Non-pigmented ciliary epithelial cell (primary cell): ENCODE measurements at places on chromosomes 11 and 22.

GRCh38 chr22:23269441-23270211 is 89.3 kb downstream of the BCR start:
- no peak for DNase-seq

DNA sequence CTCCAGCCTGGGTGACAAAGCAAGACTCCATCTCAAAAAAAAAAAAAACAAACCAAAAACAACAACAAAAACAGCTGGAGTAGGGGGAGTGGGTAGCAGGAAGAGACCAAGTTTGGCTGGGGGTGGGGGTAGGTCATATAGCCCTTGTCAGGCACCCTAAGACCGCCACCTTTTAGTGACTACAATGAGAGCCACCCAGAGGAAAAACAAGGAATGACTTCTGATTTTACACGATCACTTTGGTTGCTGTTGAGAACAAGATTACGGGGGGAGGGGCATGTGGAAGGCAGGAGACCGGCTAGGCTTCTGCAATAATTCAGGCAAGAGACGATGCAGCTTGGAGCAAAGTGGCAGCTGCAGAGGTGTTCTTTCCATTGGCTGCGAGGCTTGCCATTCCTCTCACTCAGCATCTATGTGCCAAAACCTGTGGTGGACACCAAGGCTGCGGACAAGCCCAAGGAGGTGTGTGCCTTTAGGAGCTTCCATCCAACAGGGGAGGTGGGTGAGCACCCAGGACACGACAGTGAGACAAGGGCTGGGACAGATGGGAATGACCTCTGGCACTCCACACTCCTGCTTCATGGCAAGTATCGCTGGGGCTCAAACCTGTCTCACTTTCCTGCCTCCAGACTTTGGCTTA is 1.7 kb downstream of the RPS19BP1 start:
- DNase-seq, result no peak

DNA sequence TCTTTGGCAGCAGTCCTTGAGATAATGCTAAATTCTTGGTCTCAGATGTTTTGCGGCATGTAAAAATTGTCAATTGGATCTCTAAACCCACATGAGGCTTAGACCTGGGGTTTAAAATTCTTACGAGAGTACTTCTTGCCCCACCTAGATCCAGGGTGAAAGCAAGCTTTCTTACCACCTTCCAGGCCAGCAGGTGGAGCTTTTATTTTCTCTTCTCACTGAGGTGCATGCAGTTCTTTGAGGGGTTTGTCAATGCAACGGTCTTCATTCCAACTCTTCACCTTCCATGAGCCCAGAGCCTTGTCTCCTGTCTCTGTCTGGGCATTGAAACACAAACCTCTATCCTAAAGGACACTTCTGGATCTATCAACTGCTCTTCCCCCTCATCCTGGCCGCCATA is 154.1 kb downstream of the MYO18B start:
- DNase-seq, result no peak

GRCh38 chr11:71081704-71082230 is 170.6 kb downstream of the SHANK2 start:
- DNase-seq, result no peak

DNA sequence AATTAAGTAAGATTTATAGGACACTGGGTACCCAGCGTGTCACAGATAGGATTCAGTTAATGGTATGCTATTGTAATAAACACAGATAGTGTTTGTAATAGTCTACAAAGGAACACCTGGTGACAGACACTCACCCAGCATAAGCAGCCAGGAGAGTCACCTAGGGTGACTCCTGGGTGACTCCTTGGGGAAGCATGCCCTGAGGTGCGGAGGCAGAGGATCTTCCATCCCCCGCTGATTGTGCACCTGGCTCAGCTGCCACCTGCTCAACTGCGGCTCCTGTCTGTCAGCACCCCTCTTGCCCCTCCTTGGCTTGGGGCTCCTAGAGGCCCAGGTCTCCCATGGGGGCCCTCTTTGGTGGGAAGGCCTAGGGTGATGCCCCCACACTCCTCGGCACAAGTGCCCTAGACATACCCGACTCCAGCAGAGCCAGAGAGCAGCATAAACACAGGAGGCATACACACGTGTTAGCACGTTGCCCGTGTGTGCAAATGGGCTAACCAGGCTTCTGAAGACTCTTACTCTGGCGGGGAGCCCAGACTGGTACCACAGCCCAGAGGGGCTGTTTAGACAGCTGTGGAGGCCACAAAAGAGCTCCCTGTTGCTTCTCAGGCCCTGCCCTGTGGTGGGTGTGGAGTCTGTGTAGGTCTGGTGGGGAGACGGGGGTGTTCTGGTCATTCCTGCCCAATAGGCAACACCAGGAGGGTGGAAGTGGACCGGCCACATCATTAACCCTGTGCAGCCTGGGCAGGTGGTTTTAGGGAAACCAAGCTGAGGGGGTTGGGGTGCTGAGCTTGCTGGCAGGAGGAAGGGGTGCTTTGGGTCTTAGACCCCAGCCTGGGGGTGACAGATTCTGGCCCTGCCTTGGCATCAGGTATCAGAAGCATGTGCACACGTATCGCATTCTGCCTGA is 3.0 kb downstream of the INPPL1 start:
- DNase-seq, result no peak

GRCh38 chr11:33323421-33323820 is 66.2 kb downstream of the HIPK3 start:
- DNase-seq, result no peak

GRCh38 chr11:47768101-47768612 is 1.0 kb upstream of the FNBP4 start:
- DNase-seq, result no peak

- no peak for DNase-seq
Observed at GRCh38 chr11:30019481-30019880, 2.7 kb upstream of the KCNA4 start.

DNA sequence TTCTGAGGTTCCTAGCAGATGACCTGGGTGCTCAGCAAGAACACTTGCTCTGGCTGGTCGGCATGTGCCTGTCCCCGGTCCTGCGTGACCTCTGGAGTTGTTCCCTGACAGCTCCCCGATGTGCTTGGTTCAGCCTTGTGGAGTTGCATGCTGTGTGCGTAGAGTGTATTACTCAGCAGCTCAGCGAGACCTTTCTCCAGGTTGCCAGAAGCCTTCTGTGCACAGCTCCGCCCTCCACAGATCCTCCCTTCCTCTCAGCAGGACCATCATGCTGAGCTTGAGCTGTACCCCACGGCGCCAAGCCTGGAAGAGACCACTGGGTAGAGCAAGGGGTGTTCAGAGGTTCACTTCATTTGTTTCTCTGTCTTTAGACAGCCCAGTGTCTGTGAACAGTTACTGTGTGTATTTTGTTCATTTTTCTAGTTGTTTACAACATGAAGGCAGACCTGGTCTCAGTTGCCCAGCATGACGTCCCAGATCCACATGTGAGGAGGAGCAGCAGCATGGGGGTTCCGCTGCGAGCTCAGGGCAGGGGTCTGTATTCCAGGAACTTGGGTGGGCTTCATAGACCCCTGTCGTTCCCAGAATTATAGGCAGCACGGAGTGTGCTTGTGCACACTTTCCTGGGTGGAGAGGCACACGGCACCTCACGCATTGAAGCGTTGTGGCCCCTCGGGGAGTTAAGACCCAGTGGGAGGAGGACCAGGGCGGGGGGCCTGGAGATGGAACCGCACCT is 148.6 kb downstream of the IGLL1 start:
- no peak for DNase-seq

DNA sequence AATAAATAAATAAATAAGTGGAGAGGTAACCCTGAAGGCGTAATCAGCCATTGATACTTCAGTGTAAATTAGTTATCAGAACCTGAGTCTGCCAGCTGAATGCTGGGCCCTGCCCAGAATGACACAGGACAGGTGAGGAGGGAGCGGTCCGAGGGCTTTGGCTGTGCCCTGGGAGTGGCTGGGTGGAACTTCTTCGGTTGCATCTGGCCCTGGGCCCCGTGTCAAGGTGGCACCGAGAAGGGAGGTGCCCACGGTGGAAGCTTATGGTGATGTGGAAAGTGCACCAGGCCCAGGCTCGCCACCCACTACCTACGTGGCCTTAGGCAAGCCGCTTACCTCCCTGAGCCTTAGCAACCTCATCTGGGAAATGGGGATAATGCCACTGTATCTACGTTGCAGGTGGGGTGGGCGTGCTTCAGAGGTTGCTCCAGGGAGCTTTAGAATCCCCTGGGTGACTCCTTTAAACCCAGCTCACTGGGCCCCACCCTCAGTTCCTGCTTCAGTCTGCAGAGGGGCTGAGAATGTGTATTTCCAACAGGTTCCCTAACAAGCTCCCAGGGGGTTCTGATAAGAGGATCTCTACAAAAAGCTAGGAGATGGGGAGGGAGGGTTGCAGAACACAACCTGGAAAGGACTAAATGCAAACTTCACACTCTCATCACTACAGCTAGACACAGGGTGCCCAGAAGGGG is 38.8 kb downstream of the TXN2 start:
- DNase-seq, result no peak

GRCh38 chr11:61104963-61105362 is 2.7 kb downstream of the CD5 start:
- DNase-seq, result no peak

- no peak for DNase-seq
Observed at GRCh38 chr22:37630839-37631435, 8.5 kb upstream of the SH3BP1 start.

DNA sequence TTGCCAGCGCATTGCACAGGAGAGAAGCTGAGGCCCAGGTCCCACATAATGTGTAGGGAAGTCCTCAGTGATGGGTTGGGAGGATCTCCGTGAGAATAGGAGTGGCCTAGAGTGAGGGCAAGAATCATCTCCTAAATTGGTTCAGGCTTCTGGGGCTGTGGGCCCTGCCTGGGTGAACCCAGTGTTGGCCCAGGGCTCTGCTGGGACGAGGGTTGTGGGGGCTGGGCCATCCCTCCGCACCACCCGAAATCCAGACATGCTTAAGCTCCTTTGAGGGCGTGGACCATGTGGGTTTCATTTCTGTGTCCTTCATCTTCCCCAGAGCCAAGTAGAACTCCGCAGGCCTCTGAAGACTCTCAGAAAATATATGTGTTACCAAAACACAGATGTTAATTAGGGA is 3.7 kb downstream of the MICALL1 start:
- DNase-seq, result no peak

GRCh38 chr11:64996710-64997380 is at the start of gene BATF2:
Gene BATF2 (minus strand): TSS chr11:64996971. CDS start chr11:64996914, 57 bp downstream.
- no peak for DNase-seq

GRCh38 chr11:109696191-109696897 is 274.4 kb downstream of the C11orf87 start:
- DNase-seq, result no peak

- peak; percentile 28 for DNase-seq
Observed at GRCh38 chr22:41181349-41182241, 23.5 kb upstream of the L3MBTL2 start.

GRCh38 chr11:14045417-14045816 is 82.9 kb downstream of the SPON1 start:
- DNase-seq, result no peak

DNA sequence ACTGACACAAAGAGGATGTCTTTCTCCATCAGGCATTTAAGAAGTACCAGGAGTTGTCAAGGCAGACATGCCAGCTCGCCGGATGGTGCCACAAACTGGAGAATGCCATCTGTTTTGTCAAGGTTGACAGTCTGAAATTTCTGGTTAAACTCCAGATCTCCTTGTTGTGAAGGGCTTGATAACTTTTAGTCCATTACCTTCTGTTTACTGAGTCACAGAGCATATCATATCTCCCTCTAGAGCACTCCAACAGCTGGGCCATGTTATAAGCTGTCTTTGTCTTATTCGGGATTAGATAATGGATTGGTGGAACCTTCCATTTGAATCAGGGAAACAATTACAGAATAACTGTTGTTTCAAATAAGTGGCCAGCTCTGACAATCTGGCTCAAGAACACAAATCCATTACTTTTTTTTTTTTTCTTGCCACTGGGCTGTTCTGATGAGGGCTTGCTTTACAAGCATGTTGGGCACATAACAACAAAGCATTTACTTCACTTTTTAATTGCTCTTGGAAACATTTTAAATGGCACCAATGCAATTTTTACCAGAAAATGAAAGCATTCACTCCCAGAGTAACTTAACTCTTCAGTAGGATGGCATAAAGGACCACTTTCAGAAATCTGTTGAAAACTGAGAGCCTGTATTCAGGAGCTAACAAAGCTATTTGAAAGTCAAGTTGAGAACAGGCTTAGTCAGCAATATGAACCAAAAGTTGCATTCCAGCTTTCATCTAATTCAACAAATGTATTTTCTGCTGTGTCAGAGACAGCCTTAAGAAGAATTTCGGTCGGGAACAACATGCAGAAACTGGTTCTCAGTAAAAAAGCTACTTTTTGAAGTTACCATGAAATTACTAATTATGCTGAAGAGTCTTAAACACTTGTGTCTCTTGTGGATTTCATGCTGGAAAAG is 227.6 kb upstream of the PITPNB start:
- DNase-seq, result no peak

DNA sequence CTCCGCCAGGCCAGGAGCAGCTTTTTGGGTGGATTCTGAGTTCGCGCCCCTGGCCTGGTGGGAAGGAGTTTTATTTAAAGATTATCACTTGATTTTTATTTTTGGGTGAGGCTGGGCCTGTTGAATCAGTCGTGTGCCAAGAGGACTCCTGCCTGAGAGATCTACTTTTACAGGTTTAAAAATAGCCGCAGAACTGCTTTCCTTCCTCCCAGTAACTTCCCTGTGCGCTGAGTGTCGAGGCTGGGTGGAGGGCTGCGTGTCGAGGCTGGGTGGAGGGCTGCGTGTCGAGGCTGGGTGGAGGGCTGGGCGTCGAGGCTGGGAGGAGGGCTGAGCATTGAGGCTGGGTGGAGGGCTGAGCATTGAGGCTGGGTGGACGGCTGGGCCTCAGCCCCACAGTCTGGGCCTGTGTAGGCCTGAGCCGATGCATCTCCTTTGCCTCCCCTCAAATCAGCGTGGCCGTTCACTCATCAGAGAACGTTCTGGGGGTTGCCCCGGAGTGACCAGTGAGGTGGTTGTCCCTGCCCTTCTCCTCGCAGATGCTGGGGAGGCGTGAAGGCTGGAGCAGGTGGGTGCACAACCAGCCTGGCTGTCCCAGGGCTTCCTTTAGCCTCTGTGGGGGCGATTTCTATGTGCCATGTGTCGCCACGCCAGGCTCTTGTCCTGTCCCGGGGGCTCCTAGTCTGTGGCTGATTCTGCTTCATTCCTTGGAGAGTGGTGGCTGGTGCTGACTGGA is 30.1 kb downstream of the GRAMD4 start:
- DNase-seq, result no peak

DNA sequence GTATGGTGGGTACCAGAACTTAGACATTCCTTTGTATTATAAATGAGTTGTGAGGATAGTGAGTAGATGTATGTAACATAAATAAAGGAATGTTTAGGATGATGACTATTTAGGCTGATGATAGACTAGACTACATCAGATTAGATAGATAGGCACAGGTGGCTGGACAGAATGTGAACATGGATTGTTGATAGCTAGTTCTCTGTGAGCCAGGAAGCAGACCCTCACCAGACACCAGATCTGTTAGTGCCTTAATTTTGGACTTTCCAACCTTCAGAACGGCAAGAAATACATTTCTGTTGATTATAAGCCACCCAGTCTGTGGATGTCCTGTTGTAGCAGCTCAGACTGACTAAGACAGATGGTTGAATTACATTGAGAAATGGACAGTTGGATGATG is 99.4 kb downstream of the SWAP70 start:
- DNase-seq, result no peak

DNA sequence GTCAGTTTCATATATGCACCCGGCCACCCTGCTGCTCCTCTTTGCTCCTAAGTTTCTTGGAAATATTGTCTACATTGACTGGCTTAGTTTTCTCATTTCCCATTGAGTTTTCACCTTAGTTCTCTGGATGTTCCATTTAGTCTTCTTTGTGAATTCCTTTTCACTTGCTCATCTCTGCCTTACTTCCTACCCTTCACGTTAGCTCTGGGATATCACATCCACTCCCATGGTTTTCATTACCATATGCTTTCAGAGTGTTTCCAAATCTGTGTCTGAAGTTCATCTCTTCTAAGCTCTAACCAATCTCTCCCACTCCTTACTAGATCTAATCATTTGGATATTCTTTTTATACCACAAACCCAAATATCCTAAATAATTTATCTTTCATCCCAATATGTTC is 226.4 kb downstream of the FAM76B start:
- no peak for DNase-seq
